ENCODE measurements at places on chromosomes 3 and 15.
A peak's percentile ranks its signal among the peaks of the same experiment; 100 is the strongest.

DNA sequence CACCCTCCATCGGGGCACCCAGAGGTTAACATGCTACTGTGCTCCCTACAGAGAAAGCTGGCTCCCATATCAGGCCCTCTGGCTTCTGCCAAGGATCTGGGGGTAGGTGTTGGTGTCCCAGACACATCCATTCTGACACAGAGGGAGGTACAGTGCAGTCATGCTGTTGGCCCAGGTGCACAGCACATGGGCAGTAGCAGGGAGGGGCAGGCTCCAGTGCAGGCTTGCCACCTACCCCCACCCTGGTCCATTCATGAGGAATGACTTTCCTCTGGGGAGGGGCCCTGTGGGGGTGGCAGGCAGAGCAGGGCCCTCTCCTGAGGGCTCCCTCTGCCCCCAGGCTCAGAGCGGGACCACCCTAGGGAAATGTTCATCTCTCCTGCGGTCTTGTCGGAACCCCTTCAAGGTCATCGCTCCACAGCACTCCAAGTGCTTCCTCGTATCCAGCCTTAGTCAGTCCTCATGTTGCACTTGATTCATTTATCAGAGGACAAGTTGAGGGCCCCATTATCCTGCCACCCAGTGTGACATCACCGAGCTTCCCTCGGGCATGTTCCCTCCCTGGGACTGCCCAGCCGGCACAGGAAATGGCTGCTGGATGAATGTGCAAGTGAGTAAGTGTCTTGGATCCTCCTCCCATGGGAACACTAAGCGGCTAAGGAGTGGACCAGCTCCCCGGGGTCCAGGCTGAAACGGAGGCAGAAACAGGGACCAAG is 10.0 kb downstream of the DUSP7 start:
- peak; percentile 95 for DNase-seq

GRCh38 chr15:101182215-101182614 is 69.6 kb downstream of the CHSY1 start:
- DNase-seq, result no peak

- DNase-seq, result no peak
Measured at GRCh38 chr3:31917303-31918005, 63.6 kb downstream of the OSBPL10 start.

DNA sequence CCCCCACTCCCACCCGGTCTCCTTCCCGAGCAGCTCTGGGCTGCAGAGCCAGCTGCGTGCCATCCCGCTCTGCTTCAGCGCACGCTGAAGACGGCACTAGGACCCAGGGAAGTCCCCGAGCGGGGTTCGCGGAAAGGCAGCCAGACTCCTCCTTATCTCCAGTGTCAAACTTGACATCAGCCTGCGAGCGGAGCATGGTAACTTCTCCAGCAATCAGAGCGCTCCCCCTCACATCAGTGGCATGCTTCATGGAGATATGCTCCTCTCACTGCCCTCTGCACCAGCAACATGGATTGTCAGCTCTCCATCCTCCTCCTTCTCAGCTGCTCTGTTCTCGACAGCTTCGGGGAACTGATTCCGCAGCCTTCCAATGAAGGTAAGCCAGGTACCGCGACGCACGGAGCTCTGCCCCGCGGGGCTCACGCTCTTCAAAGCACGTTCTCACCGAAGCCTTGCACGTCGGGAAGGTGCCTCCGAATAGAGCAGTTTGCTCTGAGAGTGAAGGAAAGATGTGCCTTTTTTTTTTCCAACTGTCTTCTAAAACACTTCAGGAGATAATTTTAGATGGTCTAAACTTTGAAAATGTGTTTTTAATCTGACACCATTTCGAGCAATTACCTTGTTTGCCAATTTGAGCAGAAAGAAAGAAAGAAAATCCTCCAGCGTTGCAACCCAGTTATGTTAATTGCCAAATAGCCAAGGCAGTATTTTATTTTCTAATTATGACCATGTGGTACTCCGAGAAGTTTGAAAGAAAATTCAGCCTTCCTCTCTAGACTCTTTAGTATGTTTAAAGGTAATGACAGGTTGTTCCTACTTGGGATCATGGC is at the start of gene EPHA3:
Gene EPHA3, plus strand, starts transcription at position 161 of the 830 bp plus-strand sequence. Its CDS starts 128 bp downstream, at position 289.
- no peak for DNase-seq

- DNase-seq, result no peak
Measured at GRCh38 chr3:183074881-183075280, 24.4 kb downstream of the MCCC1 start.

DNA sequence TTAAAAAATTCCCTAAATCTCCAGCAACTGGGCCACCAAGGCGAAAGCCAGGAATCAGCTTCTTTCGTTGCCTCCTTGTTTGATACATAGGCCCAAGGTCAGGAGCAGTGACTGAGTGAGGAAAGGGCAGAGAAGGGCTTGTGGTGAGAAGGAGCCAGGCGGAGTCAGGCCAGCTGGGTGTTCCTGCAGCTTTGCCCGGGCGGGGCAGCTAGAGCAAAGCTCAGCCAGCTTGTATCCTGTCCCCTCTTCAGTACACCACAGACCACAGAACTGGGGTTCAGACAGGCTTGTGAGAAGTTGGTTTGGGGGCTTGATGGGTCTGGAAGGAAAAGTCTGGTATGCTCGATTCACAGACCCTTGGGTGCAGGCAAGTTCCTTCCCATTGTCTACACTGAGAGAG is 52.6 kb downstream of the CCK start:
- no peak for DNase-seq

All from H54 (cell line).